ENCODE measurements at places on chromosomes 2 and 18. TPM values are rescaled to one million over a fixed set of nuclear protein-coding genes. Genes with fewer than 3 reads are reported as not detected.

GRCh38 chr2:190896477-190896876 lies 15.9 kb downstream of the GLS start:
- H3K4me1 ChIP-seq = no peaks in the 10 kb centered on the region
- H3K4me3 ChIP-seq = no peak overlapping the region
- peaks cover 9% of the 10 kb centered on the region for H3K36me3 ChIP-seq
- no peak overlapping the region for H3K27ac ChIP-seq

DNA sequence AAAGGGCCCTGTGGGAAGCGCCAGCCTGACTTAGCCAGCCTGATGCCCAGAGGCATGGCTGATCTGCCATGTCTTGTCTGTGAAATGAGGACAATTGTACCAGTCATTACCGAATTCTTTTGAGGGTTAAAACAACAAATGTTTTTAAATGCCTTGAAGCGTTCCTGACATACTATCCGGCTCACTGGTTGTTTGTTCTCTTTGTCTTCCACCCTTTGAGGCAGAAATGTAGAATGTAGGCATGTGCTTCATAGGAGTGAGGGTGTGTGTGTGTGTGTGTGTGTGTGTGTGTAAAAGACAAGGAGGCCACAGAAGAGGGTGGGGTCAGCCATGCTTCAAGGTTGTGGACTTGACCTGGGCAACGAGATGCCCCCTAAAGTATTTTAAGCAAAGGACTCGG lies 35.5 kb downstream of the TGFBRAP1 start:
- H3K27ac ChIP-seq = no peak overlapping the region
- no peaks in the 10 kb centered on the region for H3K27me3 ChIP-seq
- no peak for DNase-seq
- H3K36me3 ChIP-seq = peaks cover 17% of the 10 kb centered on the region

- H3K36me3 ChIP-seq = peaks cover 34% of the 10 kb centered on the region
- H3K4me3 ChIP-seq = no peak overlapping the region
- no peak overlapping the region for H3K27ac ChIP-seq
- no peak for DNase-seq
- no peaks in the 10 kb centered on the region for H3K4me1 ChIP-seq
These were observed 61.3 kb downstream of the UGP2 start for GRCh38 chr2:63903003-63903402.

GRCh38 chr2:27369471-27370025 lies 590 bp downstream of the EIF2B4 start:
- DNase-seq = no peak
- peaks cover 28% of the 10 kb centered on the region for H3K4me1 ChIP-seq
- peak overlapping the region; percentile 43 for H3K27ac ChIP-seq
- peaks cover 47% of the 10 kb centered on the region for H3K36me3 ChIP-seq

DNA sequence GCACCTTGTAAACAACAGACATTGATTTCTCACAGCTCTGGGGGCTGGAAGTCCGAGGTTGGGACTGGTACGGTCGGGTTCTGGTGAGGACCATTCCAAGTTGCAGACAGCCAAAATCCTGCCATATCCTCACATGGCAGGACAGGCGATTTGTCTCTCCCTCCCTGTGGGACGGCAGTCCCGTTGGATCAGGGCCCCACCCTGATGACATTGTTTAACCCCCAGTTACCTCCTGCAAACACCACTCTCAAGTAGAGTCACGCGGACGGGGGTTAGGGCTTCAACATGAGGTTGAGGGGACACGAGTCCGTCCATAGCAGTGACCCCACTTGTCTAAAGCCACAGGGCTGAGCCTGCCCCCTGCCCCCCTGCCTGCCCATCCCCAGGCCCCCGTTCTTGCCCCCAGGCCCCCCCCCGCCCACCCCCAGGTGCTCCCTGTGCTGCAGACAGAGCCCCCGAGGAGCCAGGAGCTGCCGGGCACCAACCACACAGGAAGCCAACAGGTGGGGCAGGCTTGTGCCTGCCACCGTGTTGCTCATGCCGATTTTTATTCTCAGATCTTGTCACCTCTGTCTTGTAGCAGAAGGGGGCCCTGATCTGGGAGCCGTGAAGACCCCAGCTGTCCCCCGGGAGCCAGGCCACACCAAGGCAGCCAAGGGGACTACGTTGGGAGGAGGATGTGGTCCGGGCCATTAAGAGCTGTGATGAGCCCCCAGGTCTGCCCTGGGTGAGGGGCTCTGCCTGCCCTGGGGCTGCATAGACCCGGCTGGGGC lies 82.2 kb downstream of the NFATC1 start:
- H3K27me3 ChIP-seq = peaks cover 5% of the 10 kb centered on the region
- H3K4me3 ChIP-seq = no peak overlapping the region
- no peak overlapping the region for H3K27ac ChIP-seq
- no peaks in the 10 kb centered on the region for H3K4me1 ChIP-seq

DNA sequence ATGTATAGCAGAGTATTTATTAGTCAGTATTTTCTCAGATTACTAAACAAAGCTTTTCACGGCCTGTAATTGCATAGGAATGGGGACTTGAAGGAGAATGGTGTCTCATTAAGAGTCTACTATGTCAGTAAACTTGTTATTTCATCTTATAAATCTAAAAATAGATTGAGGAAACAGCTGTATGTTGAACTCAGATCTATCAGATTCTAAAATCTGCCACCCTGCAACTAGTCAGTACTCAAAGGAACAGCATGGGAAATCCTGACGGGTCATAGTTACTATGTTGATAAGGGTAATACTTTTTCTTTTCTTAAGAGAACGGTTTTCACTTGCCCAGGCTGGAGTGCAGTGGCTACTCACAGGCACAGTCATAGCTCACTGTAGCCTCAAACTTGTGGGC lies 70.2 kb upstream of the EMILIN2 start:
- peaks cover 2% of the 10 kb centered on the region for H3K27me3 ChIP-seq
- peaks cover 7% of the 10 kb centered on the region for H3K36me3 ChIP-seq
- peaks cover 9% of the 10 kb centered on the region for H3K4me1 ChIP-seq
- H3K27ac ChIP-seq = no peak overlapping the region
- no peak overlapping the region for H3K4me3 ChIP-seq

DNA sequence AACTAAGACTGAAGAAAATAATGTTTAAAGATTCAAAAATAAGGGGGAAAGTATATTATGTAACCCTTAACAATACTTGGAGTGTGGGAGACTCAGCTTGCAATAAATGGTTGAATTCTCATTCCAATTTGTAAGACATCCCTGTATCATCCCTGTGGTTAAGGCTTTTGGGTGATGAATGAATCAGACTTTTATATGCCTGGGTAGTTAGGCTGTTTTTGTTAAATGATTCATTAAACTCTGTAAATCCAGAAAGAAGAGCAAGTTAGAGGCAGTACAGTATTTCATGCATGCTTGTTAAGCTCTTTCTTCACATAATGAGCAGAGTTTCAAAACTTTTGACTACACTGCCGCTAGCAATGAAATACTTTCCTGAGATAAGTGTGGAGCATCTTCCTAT lies 948.8 kb downstream of the SOCS6 start:
- H3K4me1 ChIP-seq = no peaks in the 10 kb centered on the region
- H3K27me3 ChIP-seq = no peaks in the 10 kb centered on the region
- no peak overlapping the region for H3K27ac ChIP-seq
- H3K36me3 ChIP-seq = no peaks in the 10 kb centered on the region
- no peak for DNase-seq
- no peak overlapping the region for H3K4me3 ChIP-seq

DNA sequence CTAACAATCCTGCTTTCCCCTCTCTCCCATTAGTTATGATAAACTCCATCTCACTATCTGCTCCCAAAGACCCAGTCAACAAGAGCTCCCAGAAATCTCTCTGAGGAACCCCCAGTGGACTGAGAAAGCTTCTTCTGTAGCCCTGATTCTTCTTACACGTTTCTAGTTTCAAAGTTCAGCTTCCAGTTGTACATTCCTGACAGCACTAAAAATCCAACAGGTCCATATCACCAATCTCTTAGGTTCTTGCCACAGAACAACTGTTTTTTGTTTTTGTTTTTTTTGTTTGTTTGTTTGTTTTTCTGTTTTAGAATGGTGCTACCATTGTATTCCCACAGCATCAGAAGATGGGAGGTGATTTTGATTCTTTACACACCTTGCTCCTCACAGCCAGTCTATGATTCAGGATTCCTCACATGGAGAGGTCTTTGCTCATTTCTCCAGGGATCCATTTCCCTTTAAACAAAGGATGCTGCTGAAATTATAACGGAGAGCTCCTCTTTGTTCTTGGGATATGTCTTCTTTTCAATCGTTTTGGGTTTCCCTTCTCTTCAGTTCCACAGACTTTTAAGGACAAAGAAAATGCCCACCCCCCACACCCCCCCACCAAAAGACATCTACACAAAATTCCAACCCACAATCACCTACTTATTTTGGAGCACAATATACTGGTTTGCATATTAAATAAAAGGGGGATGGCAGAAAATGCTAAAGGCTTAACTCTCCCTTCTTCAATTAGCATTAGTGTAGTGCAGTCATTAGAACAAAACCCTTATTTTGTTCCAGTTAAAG lies 56.0 kb upstream of the COBLL1 start:
- no peaks in the 10 kb centered on the region for H3K36me3 ChIP-seq
- peaks cover 4% of the 10 kb centered on the region for H3K27me3 ChIP-seq
- H3K4me1 ChIP-seq = peaks cover 3% of the 10 kb centered on the region
- H3K27ac ChIP-seq = no peak overlapping the region

DNA sequence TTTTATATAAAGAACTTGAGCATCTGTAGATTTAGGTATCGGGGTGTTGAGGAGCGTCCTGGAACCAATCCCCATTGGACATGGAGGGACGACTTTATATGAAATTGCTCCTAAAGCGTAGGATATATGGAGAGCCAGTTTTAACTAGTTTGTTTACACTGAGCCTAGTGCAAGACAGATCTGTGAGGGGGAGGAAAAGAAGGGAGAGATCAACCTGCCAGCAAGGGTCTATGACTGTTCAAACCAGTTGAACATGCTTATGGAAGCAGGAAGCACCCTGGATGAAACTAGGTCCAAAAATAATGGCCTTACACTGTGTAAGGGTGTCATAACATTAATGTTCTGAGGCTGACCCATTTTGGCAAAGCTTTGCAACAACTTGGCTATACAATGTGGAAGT lies 34.0 kb upstream of the SLC40A1 start:
- no peaks in the 10 kb centered on the region for H3K36me3 ChIP-seq
- H3K4me3 ChIP-seq = no peak overlapping the region
- peak overlapping the region; percentile 83 for H3K27ac ChIP-seq
- DNase-seq = no peak

GRCh38 chr18:36130039-36130831 lies 536 bp downstream of the ELP2 start:
- peak overlapping the region; percentile 97 for H3K4me3 ChIP-seq
- peaks cover 7% of the 10 kb centered on the region for H3K27me3 ChIP-seq
- peaks cover 24% of the 10 kb centered on the region for H3K4me1 ChIP-seq
- no peak for DNase-seq

DNA sequence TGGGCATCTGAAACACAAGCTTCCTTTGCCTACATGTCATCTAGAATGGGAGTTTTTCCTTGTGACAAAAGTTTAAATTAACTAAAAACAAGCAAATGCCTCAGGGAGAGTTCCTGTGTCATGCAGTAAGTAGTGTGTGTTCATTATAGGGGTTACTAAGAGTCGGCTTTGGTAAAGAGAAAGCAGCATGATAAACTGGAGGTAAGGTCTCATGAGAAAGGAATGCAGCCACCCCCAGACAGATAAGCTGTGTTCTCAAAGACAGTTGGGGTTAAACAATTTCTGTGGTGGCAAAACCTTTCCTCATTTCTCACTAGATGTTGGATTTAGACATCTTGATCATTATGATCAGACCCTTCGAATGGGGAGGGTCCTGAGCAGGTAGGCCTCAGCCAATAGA lies 129.7 kb downstream of the MAP4K4 start:
- DNase-seq = no peak
- peaks cover 36% of the 10 kb centered on the region for H3K36me3 ChIP-seq
- H3K4me1 ChIP-seq = peaks cover 26% of the 10 kb centered on the region
- no peak overlapping the region for H3K4me3 ChIP-seq
- H3K27ac ChIP-seq = peak overlapping the region; percentile 82
- peaks cover 5% of the 10 kb centered on the region for H3K27me3 ChIP-seq

DNA sequence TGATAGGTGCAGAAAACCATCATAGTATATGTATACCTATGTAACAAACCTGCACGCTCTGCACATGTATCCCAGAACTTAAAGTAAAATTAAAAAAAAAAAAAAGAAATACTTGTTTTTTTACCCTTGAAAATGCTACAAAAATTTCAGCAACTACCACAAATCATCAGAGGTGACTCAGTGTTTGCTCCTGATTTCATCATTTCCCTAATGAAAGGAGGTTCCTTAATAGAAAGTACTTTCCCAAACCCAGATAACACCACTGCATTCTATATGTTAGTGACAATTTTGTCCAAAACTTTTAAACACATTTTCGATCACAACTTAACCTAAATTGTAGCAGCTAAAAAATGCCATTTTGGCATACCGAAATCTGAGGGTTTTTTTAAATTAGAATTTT lies 163.3 kb downstream of the SLC39A10 start:
- no peaks in the 10 kb centered on the region for H3K27me3 ChIP-seq
- no peaks in the 10 kb centered on the region for H3K36me3 ChIP-seq
- no peak overlapping the region for H3K4me3 ChIP-seq
- no peaks in the 10 kb centered on the region for H3K4me1 ChIP-seq

DNA sequence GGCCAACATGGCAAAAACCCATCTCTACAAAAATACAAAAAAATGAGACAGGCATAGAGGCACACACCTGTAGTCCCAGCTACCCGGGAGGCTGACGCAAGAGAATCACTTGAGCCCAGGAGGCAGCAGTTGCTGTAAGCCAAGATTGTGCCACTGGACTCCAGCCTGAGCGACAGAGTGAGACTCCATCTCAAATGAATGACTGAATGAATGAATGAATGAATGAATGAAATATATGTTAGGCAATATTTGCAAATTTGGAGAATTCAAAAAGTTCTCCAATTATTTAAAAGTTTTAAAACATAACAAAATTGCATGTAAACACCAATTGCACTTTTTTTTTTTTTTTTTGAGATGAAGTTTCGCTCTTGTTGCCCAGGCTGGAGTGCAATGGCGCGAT lies 61.7 kb downstream of the STRN start:
- no peak overlapping the region for H3K4me3 ChIP-seq
- H3K27me3 ChIP-seq = no peaks in the 10 kb centered on the region
- H3K36me3 ChIP-seq = peaks cover 4% of the 10 kb centered on the region
- no peak overlapping the region for H3K27ac ChIP-seq
- no peak for DNase-seq

GRCh38 chr2:74617122-74617521 lies 31.0 kb downstream of the M1AP start:
- DNase-seq = no peak
- no peaks in the 10 kb centered on the region for H3K27me3 ChIP-seq
- H3K4me1 ChIP-seq = no peaks in the 10 kb centered on the region
- no peak overlapping the region for H3K27ac ChIP-seq
- no peak overlapping the region for H3K4me3 ChIP-seq
- H3K36me3 ChIP-seq = no peaks in the 10 kb centered on the region

GRCh38 chr2:205681401-205682238 lies 681 bp upstream of the NRP2 start:
- H3K36me3 ChIP-seq = peaks cover 15% of the 10 kb centered on the region
- peak overlapping the region; percentile 84 for H3K27ac ChIP-seq
- peak; percentile 36 for DNase-seq
- H3K27me3 ChIP-seq = peaks cover 22% of the 10 kb centered on the region
- peaks cover 44% of the 10 kb centered on the region for H3K4me1 ChIP-seq
- peak overlapping the region; percentile 88 for H3K4me3 ChIP-seq

The PLB1 gene
- total RNA-seq = 3.2 TPM

The GATA6 gene
- 23.8 TPM for total RNA-seq

The GAREM1 gene
- total RNA-seq = 1.2 TPM

The FEV gene
- 0.56 TPM for total RNA-seq

The SRD5A2 gene
- total RNA-seq = 0.64 TPM

The DTNA gene
- 17.9 TPM for total RNA-seq

The DSG4 gene
- not detected for total RNA-seq

The CHRNG gene
- total RNA-seq = not detected

The KLHL30 gene
- total RNA-seq = not detected

The SCN9A gene
- 47.3 TPM for total RNA-seq

The SFTPB gene
- not detected for total RNA-seq

The PCARE gene
- total RNA-seq = not detected

The FN1 gene
- 1,159 TPM for total RNA-seq

All from endothelial cell (in vitro differentiated cells).